Activated CD4-positive, alpha-beta T cell treated with anti-CD3 and anti-CD28 coated beads, Interleukin-2, amount 50 U/mL, for 1 hour (primary cell): ENCODE measurements at places on chromosomes 13 and 19.

DNA sequence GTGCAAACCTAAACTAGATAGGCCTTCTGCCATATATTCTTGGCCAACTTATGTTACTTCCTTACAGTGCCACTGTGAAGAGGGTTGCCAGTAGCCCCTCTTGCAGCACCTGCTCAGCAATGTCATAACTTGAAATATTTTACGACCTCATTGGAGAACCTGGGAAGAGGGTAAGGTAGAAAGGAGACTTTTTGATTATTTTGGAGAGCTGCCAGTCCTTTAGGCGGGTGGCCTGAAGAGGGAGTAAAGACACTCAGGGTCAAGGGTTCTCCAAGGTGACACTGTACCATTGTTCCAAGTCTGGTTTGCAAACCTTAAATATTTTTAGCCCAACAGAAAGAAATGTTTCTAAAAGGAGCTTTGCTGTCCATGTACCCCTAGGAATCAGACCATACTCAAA, 118.3 kb downstream of the FLT1 start:
- no peak for DNase-seq

GRCh38 chr19:1856698-1857603, 6.4 kb downstream of the KLF16 start:
- peak; percentile 33 for DNase-seq

GRCh38 chr13:72221276-72221962, 354.4 kb upstream of the DACH1 start:
- DNase-seq: no peak

GRCh38 chr13:35765941-35766340, 289.5 kb upstream of the MAB21L1 start:
- DNase-seq: no peak

DNA sequence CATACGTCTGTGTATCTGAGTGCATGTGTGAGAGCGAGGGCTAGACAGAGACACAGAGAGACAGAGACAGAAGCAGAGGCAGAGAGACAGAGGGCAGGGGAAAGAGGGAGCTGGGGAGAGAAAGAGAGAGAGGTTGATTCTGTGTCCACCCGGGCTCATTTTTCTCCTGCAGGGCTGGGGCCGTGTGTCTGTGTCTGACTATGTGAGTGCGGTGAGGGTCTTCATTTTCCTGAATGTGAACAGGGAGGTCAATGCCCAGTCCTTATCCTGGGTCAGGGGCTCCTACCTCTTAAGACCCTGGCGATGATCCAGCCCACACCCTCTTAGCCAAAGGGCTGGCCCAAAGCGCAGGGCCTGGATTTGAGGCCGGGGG, 17.7 kb downstream of the LRRC4B start:
- no peak for DNase-seq

- DNase-seq: no peak
These were observed 7.0 kb upstream of the CEACAM7 start for GRCh38 chr19:41694831-41695635.

DNA sequence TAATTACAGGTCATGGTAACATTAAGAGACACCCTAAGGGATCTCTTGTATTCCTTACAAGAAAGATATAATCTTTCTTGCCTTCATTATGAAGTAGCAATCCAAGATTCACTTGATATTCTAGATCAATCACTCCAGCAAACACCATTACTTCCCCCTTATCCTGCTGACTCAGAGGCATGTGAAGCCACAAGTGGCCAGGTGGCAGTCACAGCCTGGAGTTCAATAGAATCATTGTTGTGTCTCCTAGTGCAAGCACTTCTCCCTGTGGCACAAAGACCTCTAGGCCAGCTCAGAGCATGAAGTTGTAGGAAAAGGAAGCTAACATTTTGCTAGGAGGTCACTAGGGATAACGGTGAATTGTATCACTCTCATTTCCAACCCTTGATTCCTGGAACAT, 864.3 kb upstream of the ATXN8OS start:
- DNase-seq: no peak

DNA sequence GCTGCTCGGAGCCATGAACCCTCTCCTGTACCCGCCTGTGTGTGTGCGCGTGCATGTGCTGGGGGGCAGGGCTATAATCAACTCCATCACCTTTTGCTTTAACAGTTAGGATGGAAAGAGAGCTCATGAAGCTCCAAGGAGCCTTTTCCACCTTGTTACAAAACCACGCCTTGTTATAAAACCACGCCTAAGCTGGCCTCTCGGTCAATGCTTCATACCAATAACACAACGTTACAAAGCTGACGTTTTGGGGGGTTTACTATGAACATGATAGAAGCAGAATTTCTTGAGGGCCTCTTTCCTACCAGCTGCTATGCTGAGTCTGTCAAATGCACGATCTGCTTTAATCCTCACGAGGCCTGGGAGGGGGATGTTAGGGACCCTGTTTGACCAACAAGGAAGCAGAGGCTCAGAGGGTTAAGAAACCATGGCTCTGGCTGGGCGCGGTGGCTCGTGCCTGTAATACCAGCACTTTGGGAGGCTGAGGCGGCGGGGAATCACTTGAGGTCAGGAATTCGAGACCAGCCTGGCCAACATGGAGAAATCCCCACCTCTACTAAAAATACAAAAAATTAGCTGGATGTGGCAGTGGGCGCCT, 11.9 kb downstream of the CAPS start:
- no peak for DNase-seq

GRCh38 chr19:12884926-12885748, 1.9 kb downstream of the KLF1 start:
- peak; percentile 86 for DNase-seq

DNA sequence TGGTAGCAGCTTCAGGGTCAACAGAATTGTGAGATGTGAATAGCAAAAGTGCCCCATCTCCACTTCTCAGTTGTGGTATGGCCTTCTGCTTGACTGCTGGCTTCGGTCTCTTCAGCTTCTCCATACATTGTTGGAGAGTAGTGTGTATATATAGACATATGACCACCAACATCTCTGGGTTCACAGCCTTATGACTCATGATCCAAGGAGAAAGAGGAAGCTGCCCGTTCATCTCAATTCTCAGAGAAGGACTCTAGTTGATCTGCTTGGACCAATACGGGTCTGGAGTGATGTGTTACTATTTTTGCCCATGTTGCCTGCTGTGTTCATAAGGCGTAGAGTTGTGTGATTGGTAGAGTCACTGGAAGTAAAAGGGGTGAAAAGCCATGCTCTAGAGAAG, 3.6 kb upstream of the COMMD6 start:
- no peak for DNase-seq

DNA sequence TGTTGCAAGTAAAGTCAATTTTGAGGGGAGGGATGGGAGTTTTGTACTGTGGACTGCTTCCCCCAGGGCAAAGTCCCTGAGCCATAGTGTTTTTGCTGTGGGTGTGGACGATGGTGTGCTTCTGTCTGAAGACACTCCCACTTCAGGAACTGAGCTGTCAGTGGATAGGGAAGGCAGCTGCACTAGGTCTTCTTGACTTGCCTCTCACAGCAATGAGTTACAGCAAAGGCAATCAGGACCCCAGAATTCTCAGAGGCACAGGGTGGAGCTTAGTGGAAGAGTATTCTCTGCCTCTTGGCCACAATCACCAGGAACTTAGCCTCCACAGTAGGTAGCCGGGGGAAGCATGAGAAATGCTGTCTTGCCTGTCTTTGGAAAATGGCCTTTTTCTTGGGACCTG, 1416.6 kb upstream of the MIR17HG start:
- no peak for DNase-seq

GRCh38 chr19:1308718-1309117, 23.0 kb downstream of the EFNA2 start:
- no peak for DNase-seq

DNA sequence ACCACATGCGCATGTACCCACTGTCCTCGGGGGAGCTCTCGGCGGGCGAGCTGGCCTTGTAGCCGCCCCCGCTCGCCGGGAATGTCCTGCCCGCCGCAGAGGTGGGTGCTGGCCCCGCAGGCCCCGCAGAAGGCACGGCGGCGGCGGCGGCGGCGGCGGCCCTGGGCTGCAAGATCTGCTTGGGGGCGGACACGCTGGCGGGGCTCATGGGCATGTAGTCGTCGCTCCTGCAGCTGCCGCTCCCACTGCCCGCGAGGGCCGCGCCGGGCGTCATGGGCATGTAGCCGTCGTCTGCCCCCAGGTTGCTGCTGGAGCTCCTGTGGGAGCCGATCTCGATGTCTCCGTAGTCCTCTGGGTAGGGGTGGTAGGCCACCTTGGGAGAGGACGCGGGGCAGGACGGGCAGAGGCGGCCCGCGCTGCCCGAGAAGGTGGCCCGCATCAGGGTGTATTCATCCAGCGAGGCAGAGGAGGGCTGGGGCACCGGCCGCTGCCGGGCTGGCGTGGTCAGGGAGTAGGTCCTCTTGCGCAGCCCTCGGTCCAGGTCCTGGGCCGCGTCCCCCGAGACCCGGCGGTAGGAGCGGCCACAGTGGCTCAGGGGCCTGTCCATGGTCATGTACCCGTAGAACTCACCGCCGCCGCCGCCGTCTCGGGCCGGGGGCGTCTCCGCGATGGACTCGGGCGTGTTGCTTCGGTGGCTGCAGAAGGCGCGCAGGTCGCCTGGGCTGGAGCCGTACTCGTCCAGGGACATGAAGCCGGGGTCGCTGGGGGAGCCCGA, 2.4 kb downstream of the IRS2 start:
- peak; percentile 6 for DNase-seq

- DNase-seq: no peak
These were observed 37.7 kb upstream of the ESD start for GRCh38 chr13:46834657-46835056.

DNA sequence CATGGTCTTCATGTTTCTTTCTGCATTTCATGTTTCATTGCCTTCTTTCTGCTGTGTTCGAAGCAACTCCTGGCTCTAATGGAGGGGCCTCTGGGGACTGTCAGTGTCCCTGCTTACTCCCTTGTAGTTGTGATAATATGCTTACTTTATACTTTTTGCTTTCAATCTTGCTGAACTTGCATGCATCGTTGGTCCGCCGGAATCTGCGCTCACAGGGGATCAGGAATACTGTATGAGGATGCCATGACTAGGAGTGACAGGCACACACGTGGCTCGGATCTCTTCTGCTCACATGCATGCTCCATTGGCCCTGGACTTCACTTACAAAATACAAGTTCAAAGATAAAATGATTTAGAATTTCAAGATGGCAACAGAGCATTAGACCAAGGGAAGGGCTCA, 108.8 kb downstream of the SIPA1L3 start:
- no peak for DNase-seq

DNA sequence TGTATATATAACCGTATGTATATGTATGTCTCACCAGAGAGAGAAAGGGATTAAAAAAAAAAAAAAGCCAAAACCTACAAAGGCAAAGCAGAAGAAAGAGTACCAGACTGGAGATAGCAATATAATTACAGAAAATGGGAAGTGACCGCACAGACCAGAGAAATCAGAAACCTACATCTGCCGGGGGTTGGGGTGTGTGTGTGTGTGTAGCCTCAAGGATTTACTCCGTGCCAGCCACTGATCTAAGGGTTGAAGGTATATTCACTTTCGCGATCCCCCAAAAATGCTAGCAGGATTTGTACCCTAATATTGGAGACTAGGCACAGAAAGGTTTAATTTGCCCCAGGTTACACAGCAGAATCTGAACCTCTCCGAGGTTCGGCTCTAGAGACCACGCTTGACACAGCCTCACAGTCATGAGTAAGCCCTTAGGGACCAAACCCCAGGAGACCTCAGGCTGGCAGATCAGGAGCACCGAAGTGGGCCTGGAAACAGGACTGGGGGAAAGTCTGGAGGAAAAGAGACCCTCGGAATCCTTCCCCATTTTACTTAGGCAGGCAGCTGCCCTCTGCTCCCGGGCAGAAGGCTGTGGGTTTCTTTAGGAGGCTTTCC, 14.8 kb downstream of the ARL11 start:
- DNase-seq: no peak

DNA sequence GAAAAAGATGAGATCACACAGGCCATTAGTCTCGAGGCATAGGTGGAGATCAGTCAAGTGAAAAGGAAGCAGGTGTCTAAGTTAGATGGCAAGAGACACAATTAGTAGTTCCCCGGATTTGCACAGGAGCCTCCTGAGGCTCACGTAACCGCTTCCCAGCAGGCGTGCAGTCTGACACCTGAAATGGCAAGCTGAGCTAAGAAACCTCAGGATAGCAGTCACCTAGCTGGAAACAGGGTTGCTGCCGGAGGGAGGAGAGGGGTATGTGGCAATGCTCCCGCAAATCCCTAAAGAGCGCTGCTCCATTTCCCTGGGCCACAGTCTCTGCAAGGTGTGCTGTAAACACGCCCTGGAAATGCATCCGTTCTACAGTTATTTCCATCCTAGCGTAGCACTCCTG, 1151.0 kb downstream of the DIAPH3 start:
- no peak for DNase-seq

GRCh38 chr13:54733639-54734038, 1705.0 kb downstream of the OLFM4 start:
- no peak for DNase-seq

DNA sequence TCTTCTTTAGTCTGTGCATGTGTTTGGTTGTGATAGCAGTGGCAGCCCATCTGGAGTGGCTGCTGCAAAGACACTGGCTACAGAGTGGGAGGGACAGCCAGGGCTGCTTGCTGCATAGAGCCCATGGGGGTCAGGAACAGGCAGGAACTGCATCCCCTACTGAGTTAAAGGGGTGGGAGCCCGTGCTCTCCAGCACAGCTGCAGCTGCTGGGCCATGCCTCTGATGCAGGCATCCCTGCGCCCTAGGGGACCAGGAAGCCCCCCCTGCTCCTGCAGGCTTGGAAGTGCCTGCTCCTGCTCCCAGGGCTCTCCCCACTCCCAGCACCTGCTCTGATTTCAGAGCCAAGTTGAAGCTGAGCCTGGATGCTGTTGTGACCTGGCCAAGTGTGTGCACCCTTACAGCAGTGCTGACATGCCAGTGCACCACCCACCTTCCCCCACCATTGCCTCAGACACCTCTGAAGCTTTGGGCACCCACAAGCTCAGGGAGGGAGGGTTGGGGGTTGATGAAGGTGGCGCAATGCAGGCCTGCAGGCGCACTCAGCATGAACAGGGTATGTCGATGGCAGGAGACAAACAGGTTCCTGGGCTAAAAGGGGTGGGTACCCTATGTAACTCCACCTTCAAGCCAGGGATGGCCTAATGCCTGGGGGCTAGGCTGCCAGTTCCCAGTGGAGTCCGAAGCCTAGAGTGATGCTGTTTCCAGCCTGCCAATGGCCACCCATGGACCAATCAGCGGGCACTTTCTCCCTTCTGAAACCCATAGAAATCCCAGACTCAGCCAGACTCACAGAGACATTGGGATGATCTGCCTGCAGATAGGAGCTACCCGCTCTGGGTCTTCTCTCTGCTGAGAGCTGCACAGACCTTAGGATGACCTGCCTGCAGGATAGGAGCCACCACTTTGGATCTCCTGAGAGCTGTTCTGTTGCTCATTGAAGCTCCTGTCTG, 919.9 kb upstream of the MIR17HG start:
- no peak for DNase-seq

DNA sequence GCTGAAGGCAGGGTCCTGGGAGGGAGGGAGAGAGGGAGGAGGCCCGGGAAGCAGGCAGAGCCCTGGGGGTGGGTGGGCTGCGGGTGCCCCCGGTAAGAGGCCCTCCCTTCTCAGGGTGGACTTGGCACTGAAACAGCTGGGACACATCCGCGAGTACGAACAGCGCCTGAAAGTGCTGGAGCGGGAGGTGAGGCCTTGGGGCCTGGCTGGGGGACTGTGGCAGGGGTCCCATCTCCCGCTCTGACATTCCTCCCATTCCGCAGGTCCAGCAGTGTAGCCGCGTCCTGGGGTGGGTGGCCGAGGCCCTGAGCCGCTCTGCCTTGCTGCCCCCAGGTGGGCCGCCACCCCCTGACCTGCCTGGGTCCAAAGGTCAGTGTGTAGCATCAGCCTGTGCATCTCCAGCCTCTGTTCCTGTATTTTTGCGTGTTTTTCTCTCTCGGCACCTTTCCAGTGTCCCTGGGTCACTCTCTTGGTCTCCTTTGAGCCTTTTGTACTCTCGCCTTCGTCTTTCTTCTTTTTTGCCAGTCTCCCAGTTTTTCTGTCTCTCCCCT, 53.4 kb downstream of the TRPM4 start:
- no peak for DNase-seq

GRCh38 chr13:27259831-27260230, 8.5 kb downstream of the RPL21 start:
- DNase-seq: no peak
